ENCODE measurements at places on chromosomes 13 and 19.

GRCh38 chr13:37345869-37346268 lies 240.4 kb upstream of the CSNK1A1L start:
- DNase-seq = no peak

DNA sequence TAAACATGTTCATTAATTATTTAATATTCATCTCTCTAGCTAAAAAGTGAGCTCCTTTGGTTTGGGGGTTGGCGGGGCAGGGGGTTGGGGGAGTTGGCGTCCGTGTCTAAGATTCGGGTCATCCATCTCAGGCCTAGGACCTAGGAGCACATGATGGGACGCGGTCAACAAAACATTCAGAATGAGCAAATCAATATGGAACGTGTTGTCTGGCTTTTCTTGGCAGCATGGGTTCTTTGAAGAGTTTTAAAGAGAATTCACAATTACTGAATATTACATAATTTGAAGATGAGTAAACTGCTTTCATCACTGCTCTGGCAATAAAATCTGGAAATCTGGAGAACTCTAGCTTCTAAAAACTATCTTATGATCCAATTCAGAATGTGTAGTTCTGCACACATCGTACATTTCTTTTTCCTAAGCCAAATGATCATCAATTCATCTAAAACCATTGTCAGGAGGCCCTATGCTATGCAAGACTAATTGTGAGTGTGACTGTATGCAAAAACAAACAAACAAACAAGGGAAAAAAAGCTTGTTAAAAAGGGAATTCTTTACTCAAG lies 5.4 kb upstream of the ARGLU1 start:
- no peak for DNase-seq

- DNase-seq = no peak
These were observed 50.3 kb upstream of the GPI start for GRCh38 chr19:34314437-34315313.

DNA sequence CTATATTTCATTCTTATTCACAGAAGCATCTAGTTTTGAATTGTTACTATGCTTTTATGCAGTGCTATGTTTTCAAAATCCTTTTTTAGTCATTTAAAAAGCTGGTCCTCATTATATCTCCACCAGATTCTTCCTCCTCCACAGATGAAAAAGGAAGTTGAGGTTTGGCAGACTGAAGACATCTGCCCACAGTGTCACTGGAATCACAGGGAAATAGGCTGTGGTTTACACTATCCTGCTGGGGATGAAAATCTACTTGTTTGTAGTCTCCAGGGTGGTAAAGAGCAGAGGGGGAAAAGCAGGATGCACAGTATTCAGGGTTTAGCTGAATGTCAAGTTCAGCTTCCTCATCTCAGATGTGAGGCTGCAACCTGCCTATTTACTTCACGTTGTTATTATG lies 351.2 kb downstream of the DNAJC15 start:
- DNase-seq = no peak

- DNase-seq = no peak
These were observed 13.2 kb upstream of the URI1 start for GRCh38 chr19:29928831-29929230.

GRCh38 chr13:26727122-26727521 lies 33.5 kb downstream of the GPR12 start:
- DNase-seq = no peak

GRCh38 chr13:76213423-76213904 lies 577.3 kb downstream of the LMO7 start:
- no peak for DNase-seq

DNA sequence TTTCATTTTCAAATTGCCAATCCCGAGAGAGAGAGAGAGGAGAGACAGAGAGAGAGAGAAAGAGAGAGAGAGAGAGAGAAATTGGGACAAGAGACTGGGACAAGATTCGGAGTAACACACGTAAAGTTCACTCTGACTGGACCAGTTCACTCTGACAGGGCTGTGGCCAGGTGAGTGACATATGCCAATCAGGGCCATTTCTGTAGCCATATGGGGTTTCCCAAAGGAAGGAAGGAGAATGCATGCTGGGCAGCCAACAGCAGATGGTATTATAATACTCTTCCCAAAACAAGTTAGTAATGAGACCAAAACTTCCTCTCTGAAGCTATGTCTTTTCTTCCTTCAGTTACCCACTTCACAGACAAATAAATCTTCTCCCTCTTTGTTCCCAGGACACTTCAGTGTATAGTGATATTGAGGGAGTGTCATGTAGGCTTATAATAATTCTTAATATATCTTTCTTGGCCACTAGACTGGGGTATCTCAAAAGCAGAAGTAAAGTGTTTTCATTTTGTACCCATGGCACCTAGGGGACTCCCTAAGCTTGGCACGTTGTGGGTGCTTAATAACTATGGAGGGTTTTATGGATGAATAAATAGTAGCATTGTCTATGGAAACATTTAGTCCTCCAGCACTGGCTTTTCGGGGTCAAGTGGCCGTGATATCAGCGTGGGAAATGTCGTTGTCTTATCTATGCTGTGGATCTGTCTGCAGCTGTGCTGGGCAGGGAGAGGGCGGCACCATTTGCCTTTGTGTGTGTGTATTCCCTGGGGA lies 51.6 kb downstream of the SERP2 start:
- no peak for DNase-seq

- no peak for DNase-seq
These were observed 19.8 kb downstream of the STK24 start for GRCh38 chr13:98556968-98557631.

Measured in stimulated activated CD4-positive, alpha-beta T cell treated with anti-CD3 and anti-CD28 coated beads, TNF-alpha, amount 100 ng/mL, for 1 hour (primary cell).